A172 (cell line): ENCODE measurements at places on chromosomes 1 and 21. TPM values are rescaled to one million over a fixed set of nuclear protein-coding genes. Genes with fewer than 3 reads are reported as not detected.

Gene UBE4B
- total RNA-seq: 22.2 and 23.5 TPM in 2 replicates

Gene ASTN1
- 0.07 TPM in 1 of 2 replicates, not detected in the other for total RNA-seq

Gene CNR2
- total RNA-seq: not detected in 2 replicates

Gene E2F2
- 3.8 and 4.0 TPM in 2 replicates for total RNA-seq

Gene OR2AJ1
- total RNA-seq: not detected in 2 replicates

Gene FOXD2
- 0.07 and 0.55 TPM in 2 replicates for total RNA-seq

Gene PIK3R3
- total RNA-seq: 9.2 and 11.2 TPM in 2 replicates

Gene AVPR1B
- total RNA-seq: not detected in 2 replicates

Gene NR5A2
- 0.03 TPM in 1 of 2 replicates, not detected in the other for total RNA-seq

DNA sequence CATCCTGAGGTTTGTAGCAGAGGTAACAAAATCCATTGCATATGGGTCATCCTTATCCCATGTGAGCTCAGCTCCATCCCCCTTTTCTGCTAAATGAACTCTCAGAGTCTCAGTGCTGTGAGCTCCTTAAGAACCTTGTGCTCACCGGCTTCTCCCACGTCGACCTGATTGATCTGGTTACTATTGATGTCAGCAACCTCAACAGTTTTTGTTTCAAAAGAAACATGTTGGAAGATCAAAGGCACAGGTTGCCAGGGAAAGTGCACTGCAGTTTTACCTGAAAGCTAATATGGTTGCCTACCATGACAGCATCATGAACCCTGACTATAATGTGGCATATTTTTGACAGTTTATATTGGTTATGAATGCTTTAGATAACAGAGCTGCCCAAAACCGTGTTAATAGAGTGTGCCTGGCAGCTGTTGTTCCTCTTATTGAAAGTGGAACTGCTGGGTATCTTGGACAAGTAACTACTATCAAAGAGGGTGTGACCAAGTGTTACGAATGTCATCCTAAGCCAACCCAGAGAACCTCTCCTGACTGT lies 131.4 kb downstream of the HS2ST1 start:
- DNase-seq: no peak

DNA sequence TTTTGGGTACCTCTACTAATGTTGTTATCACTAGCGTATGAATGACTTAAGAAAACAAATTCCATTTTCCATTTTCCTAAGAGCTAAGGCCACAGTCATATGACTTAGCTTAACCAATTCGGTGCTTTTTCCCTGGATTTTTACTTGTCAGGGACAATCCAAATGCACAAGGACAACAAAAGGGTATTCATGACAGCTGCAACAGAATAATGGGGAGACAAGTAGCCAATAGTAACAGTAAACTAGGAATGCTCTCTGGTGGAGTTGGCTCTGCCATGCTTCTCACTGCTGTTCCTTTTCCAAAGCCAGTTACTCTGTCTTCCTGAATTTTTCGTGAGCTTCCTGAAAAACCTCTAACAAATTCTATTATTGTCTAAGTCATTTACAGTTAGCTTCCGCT lies 52.9 kb downstream of the LRRIQ3 start:
- DNase-seq: no peak

DNA sequence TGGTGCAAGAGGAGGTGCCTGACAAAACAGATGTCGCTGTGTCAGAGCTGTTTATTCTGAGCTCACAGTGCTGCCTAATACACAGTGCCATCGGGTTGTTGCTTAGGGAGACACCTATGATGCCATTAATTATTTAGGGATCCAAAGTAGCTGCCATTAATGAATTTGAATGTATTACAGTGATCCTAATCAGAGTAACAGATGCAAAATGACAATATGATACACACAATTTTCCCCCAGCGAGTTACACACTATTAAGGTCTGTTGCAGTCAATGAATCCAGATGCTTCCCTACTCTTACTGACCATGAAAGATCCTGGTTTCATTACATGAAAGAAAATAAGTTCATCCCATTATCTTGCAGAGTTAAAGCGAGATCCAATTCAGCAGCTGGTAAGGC lies 91.3 kb downstream of the RWDD3 start:
- no peak for DNase-seq

GRCh38 chr1:172402878-172403569 lies 17.5 kb upstream of the C1orf105 start:
- no peak for DNase-seq

GRCh38 chr1:223842784-223843183 lies 3.0 kb downstream of the TP53BP2 start:
- no peak for DNase-seq

DNA sequence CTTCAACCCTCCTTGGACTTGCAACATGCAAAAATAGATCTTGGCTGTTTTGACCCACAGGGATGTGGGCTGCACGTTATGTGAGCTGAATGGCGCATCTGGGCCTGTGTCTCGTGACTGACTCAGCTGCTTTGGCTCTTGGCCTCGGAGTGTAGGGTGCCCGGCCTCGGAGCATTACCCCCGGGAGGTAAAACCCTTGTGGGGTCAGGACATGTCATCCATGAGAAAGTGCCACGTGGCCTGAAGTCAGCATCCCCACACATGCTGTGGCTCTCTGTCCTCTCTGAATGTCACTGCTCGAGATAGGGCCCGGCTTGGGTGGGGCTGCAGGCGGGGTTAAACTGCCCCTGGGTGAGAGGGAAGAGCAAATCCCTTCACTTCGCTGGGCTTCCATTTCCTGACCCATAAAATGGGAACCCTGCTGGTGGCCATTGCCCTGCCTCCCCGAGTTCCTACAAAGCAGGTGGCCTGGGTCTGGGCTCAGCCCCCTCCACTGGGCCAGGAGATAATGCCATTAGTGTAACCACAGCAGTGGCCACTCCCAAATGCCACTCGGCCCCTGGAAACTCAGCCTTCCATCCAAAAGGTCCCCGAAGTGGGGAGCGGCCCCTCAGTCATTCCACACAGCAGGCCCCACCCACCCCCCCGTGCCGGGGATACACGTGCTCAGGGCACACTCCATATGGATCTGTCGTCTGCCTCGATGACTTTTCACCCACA lies 22.8 kb upstream of the TSPEAR start:
- no peak for DNase-seq

GRCh38 chr1:57089855-57090254 lies 124.0 kb upstream of the C8B start:
- no peak for DNase-seq

- no peak for DNase-seq
These were observed 45.5 kb downstream of the PRDM15 start for GRCh38 chr21:41833497-41834115.

GRCh38 chr1:81841795-81842194 lies 41.1 kb downstream of the ADGRL2 start:
- no peak for DNase-seq

DNA sequence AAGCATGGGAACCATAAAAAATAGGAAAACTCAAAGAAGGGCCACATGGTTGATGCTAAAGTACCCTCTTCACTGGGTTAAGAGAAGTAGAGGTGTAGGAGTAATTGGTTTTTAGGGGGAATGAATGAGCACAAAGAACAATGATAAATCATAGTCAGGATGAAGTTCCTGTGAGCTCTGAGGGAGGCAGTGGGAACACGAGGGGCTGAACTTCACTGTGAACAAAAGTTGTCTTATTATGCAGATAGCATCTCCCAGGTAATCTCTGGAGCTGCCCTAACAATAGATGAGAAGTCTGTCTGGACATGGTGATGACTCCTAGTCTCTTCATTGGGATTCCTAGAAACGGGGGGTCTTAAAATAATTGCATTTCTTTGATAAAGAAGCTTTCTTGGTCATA lies 127.9 kb downstream of the DNM3 start:
- no peak for DNase-seq

DNA sequence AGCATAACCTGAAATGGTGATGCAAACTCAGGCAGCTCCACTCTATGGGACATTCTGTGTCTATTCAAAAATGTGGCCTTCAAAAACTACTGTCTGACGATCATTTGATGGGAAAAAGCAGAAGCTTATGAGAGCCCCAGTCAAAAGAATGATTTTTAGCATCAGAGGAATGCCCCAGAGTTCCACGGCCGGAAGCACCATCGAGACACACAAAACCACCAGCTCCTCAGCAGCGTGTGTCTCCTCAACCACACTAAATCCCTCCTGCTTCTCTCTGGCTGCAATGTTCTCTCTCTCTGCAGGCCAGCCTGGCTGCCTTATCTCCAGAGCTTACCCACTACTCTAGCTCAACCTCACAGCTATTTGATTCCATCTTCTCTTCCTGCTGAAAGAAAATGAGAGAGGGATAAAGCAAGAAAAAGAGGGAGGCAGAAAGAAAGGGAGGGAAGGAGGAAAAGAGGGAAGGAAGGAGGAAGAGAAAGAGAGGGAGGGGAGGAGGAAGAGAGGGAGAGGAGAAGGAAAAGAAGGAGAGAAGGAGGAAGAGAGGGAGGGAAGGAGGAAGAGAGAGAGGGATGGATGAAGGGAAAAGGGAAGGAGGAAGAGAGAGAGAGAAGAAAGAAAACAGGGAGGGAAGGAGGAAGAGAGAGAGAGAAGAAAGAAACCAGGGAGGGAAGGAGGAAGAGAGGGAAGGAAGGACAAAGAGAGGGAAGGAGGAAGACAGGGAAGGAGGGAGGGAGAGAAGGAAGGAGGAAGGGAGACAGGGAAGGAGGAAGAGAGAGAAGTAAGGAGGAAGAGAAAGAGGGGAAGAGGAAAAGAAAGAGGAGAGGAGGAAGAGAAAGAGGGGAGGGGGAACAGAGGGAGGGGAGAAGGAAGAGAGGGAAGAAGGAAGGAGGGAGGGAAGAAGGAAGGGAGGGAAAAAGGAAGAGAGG lies 33.5 kb upstream of the LAPTM5 start:
- no peak for DNase-seq

GRCh38 chr1:215045698-215046308 lies 36.7 kb upstream of the KCNK2 start:
- DNase-seq: no peak

- DNase-seq: no peak
These were observed 218.8 kb downstream of the NTNG1 start for GRCh38 chr1:107359472-107360241.

DNA sequence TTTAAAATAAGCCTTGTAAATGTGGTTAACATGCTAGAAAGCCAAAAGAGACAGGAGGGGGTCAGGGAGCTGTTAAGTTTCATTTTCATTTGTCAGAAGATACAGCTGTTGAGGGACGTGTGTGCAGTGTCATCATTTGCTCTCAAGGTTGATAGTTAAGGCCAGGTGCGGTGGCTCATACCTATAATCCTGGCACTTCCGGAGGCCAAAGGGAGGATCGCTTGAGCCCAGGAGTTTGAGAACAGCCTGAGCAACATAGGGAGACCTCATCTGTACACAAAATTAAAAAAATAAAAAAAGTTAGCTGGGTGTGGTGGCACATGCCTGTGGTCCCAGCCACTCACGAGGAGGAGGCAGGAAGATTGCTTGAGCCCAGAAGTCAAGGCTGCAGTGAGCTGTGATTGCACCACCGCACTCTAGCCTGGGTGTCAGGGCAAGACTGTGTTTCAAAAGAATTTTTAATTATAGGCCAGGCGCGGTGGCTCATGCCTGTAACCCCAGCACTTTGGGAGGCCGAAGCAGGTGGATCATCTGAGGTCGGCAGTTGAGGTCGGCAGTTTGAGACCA lies 22.7 kb downstream of the ZBTB8OS start:
- DNase-seq: no peak

GRCh38 chr1:214043167-214043566 lies 55.4 kb downstream of the PROX1 start:
- no peak for DNase-seq

GRCh38 chr1:225772848-225773247 lies 4.8 kb upstream of the SRP9 start:
- DNase-seq: no peak

DNA sequence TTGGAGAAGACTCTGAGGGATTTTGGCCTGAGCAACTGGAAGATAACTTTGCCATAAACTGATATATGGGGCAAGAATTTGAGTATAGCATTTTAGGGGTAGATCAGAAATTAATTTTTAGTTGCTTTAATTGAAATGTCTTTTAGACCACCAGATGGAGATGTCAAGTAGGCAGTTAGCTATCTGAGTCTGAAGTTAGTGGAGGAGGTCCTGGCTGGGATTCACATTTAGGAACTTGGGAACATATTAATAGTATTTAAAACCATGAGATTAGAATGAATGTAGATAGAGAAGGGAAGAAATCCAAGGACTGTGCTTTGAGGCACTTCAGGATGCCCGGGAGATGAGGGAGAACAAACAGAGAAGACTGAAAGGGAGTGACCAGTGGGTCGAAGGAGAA lies 32.6 kb downstream of the SLC44A3 start:
- no peak for DNase-seq

DNA sequence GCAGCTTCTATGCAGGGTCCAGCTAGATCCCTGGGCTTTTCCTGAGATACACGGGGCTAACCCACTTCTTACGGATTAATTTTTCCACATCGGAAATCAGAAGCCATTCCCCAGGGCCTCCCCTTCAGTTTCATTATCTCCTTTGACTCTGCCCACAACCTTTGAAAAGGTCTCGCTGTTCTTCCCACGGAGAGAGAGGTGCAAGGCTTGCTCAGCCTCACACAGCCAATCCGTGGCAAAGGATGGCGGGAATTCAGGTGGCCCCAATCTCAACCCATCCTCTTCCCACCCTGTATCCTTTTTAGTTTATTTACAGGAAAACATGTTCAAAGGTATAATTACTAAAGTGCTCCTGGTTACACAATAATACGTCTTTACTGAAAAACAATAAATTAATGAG lies 702 bp upstream of the MAPKAPK2 start:
- no peak for DNase-seq

- peak; percentile 45 for DNase-seq
These were observed 223.7 kb upstream of the ADAMTS5 start for GRCh38 chr21:27190601-27191000.

- DNase-seq: no peak
These were observed 19.2 kb upstream of the PKP1 start for GRCh38 chr1:201264072-201264471.

- no peak for DNase-seq
These were observed 47.8 kb downstream of the CEP350 start for GRCh38 chr1:180002437-180002836.

- DNase-seq: no peak
These were observed 54.5 kb upstream of the NADK start for GRCh38 chr1:1832820-1833219.

DNA sequence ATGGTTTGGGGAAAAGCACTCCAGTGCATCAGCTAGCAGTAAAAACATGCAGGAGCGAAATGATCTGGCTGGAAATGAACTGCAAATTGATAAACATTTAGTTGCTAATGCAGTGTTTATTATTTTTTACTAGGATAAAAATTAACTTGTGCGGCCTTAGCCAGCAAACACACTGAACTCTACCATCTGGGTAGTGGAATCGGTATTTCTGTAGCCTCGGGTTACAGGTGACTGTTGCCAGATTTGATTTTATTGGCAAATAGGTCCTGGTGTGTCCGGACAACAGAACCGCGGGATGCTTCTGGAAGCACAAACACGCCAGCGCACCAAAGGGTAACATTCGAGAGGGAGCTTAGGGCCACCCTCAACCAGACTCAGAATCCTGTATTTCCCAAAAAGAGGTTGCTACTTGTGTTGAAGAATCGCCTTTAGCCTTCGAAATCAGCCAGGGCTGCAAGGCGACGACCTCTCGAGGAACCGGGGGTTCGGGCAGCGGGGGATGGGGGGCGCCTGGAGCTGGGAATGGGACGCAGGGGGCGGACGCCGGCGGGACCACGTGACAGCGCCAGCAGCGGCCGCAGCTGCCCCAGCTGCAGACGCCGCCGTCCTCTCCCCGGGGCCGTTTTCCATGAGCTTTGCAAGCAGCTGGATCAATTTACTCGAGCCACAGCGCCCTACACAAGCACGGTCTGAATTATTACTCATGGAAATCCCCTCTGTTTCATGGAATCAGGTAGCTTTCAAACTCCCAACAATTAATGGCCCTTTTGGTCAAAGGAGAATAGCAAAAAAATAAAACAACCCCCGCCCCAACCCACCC lies 158.8 kb downstream of the TOMM20 start:
- DNase-seq: peak; percentile 60

GRCh38 chr1:240693844-240694243 lies 81.9 kb upstream of the GREM2 start:
- DNase-seq: no peak
